ENCODE measurements at places on chromosomes 16 and 17. TPM values are rescaled to one million over a fixed set of nuclear protein-coding genes. Genes with fewer than 3 reads are reported as not detected.

Gene ABCA9
- not detected for total RNA-seq

Gene MYH2
- total RNA-seq, result not detected

Gene HNF1B
- 25.6 TPM for total RNA-seq

Gene PIRT
- total RNA-seq, result not detected

Gene HCRT
- total RNA-seq, result 0.25 TPM

Gene CCL1
- not detected for total RNA-seq

Gene OR2C1
- total RNA-seq, result not detected

Gene TMEM238L
- not detected for total RNA-seq

Gene FLYWCH1
- 33.4 TPM for total RNA-seq

Gene MT4
- not detected for total RNA-seq

Gene KCTD5
- 34.8 TPM for total RNA-seq

Gene GDPD1
- total RNA-seq, result 0.90 TPM

Gene MILR1
- 2.0 TPM for total RNA-seq

Gene CA5A
- total RNA-seq, result not detected

Gene NPIPB5
- total RNA-seq, result 25.5 TPM

Gene ERN1
- 3.5 TPM for total RNA-seq

Gene ZFPM1
- total RNA-seq, result 8.6 TPM

Gene CCL7
- 0.12 TPM for total RNA-seq

Gene UBALD2
- total RNA-seq, result 88.6 TPM

Gene MAFG
- 29.9 TPM for total RNA-seq

Gene CD300A
- 0.12 TPM for total RNA-seq

Gene TBC1D3H
- not detected for total RNA-seq

Gene KRTAP2-2
- not detected for total RNA-seq

Gene HS3ST2
- not detected for total RNA-seq

Gene NECAB2
- total RNA-seq, result 3.3 TPM

Gene CCDC154
- total RNA-seq, result 0.11 TPM

Gene CSH1
- total RNA-seq, result not detected

Gene SPATA32
- total RNA-seq, result 0.22 TPM

Gene CTRL
- total RNA-seq, result 1.8 TPM

Gene SPNS2
- 7.3 TPM for total RNA-seq

Gene CHCT1
- total RNA-seq, result 0.09 TPM

Gene ASGR1
- total RNA-seq, result 1.2 TPM

Gene PKMYT1
- total RNA-seq, result 58.3 TPM

Gene NME2
- total RNA-seq, result 1,883 TPM

Gene TMIGD1
- not detected for total RNA-seq

Gene PLA2G10
- 0.27 TPM for total RNA-seq

Gene RDM1
- total RNA-seq, result 3.4 TPM

Gene KRT32
- not detected for total RNA-seq

Gene SNX20
- not detected for total RNA-seq

Gene GRAP
- 0.21 TPM for total RNA-seq
